ENCODE measurements at places on chromosomes 1 and 21.

DNA sequence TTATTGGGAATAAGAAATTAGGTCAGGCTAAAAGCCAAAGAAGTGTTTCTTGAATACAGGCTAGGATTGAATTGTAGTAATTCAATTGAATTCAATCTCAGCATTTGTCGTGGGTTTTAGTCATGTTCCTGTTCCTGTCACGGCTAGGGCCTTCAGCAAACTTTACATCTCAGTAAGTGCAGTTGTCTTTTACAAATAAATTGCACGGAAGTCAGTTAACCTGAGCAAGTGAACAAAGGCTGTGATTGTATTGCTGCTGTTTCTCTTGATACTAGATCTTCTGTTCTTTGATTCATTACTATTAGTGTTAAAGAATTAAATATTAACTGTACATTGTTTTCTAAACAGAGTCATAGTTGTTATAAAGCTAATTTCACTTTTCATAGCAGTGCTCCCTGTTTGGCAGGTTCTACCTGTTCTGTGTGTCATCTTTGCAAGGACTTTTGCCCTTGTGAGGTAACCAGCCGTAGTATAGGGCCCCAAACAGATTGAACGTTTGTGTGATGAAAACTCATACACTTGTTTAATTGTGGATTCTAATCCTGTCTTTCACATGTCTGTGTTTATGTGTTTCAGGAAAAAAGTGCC lies 164.4 kb downstream of the EDEM3 start:
- DNase-seq: no peak

- DNase-seq: no peak
Observed at GRCh38 chr1:39199593-39199992, 4.9 kb upstream of the MACF1 start.

DNA sequence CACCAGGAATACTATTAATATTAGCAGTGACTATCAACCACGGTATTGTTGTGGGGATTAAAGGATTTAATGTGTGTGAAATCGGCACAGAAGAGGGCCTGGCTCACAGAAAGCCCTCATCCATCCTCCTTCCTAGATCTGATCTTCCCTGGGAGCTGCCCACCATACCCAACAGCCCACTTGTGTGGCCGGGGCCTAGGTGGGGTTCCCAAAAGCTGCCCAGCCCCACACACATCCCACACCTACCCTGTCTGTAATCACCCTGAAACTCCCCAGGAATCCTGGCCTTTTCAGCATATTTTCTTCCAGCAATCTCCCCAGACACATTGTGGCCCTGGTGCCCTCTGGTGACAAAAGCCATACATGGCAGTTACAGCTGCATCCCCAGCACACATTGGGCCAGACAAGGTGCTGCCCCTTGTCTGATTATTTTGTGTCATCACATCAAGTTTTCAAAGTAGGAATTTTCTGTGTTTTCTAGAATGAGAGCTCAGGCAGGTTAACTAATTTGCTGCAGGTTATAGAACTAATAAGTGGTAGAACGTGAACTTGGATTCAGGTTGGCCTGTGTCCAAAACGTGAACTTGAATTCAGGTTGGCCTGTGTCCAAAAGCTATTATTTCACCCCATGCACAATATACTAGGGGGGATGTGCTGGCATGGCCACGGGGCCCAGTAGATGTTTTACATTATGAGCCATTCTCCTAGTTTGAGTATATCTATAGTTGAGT lies 5.3 kb upstream of the SLC6A9 start:
- peak; percentile 73 for DNase-seq

DNA sequence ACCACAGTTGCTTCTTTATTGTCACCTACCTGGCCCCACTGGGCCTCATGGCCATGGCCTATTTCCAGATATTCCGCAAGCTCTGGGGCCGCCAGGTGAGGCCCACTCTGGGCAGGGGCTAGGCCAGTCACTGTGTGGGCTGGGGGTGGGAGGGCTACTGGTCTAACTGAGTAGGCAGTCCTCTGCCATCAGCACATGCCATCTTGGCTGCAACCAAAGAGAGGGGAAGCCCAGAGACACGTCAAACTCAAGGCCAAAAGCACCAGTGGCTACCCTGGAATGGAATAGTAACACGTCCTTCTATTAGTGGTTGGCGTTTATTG lies 4.0 kb downstream of the HCRTR1 start:
- no peak for DNase-seq

All from muscle of leg (tissue), 16 donors.